CD4-positive, alpha-beta memory T cell (primary cell): ENCODE measurements at places on chromosomes 1 and 21. TPM values are rescaled to one million over a fixed set of nuclear protein-coding genes. Genes with fewer than 3 reads are reported as not detected.

Gene PEX19
- 53.5 TPM for total RNA-seq

Gene EXO5
- 10.7 TPM for total RNA-seq

Gene ENTREP3
- total RNA-seq, result 10.5 TPM

Gene C8B
- not detected for total RNA-seq

Gene LENEP
- 3.1 TPM for total RNA-seq

Gene CFAP141
- not detected for total RNA-seq

Gene CFHR4
- total RNA-seq, result not detected

Gene OPTC
- not detected for total RNA-seq

Gene C1orf94
- total RNA-seq, result not detected

Gene CLCA4
- not detected for total RNA-seq

Gene SAMD13
- total RNA-seq, result not detected

Gene ACTN2
- not detected for total RNA-seq

Gene PDZK1IP1
- total RNA-seq, result not detected

Gene FOXO6
- not detected for total RNA-seq

Gene RAP1GAP
- total RNA-seq, result 0.72 TPM

Gene ADAM30
- total RNA-seq, result not detected

Gene RBM11
- total RNA-seq, result 1.7 TPM

Gene FNDC10
- 2.9 TPM for total RNA-seq

Gene CD48
- total RNA-seq, result 301 TPM

Gene PLEKHN1
- 2.2 TPM for total RNA-seq

Gene NBPF19
- total RNA-seq, result 65.4 TPM

Gene SERINC2
- total RNA-seq, result 0.11 TPM

Gene NCF2
- total RNA-seq, result 5.2 TPM

Gene EPHA2
- not detected for total RNA-seq

Gene SLAMF7
- 8.1 TPM for total RNA-seq

Gene ATP6V1G3
- not detected for total RNA-seq

Gene TNFRSF8
- not detected for total RNA-seq

Gene ACKR1
- not detected for total RNA-seq

Gene KCNJ9
- total RNA-seq, result not detected

Gene KMO
- total RNA-seq, result 0.44 TPM

Gene VTCN1
- not detected for total RNA-seq

Gene C4BPB
- 0.35 TPM for total RNA-seq

Gene TCHH
- total RNA-seq, result 0.06 TPM

Gene SPATA45
- not detected for total RNA-seq

Gene SLC26A9
- not detected for total RNA-seq

Gene EFNA3
- 2.0 TPM for total RNA-seq

Gene NEGR1
- not detected for total RNA-seq

Gene RORC
- total RNA-seq, result 11.2 TPM
